Eye (tissue), 1 donor: ENCODE measurements at places on chromosomes 11 and 22.

DNA sequence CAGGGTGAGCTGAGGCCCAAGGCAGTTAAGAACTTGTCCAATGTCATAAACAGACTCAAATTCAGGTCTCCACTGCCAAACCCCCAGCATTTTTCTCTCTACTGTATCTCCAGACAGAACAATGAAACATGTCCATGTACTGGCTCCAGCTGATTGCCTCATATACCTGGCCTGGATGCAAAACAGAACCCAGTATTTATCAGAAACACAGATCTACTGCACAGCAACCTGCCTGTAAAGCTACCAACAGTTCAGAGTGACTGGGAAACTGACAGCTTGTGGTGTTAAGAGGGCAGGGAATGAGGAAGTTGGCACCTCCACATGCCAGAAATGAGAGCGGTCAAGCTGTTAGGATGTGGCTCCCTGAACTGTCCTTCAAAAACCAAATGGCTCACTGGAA is 41.6 kb downstream of the C11orf71 start:
- no peak for DNase-seq

DNA sequence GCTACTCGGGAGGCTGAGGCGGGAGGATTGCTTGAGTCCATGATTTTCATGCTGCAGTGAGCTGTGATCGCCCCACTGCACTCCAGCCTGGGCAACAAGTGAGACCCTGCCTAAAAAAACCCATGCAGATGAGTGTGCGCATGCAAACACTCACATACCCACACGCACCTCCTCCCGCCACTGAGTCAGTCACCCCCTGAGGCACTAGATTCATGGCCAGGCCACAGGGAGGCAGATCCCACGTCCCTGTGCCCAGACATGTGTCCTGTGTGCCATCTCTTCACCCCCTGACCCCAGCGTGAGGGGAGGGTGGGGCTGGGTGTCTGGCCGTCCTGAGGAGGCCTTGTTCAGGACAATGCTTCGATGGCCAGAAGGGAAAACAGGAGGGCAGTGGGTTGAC is 15.5 kb downstream of the RELT start:
- DNase-seq, result no peak

DNA sequence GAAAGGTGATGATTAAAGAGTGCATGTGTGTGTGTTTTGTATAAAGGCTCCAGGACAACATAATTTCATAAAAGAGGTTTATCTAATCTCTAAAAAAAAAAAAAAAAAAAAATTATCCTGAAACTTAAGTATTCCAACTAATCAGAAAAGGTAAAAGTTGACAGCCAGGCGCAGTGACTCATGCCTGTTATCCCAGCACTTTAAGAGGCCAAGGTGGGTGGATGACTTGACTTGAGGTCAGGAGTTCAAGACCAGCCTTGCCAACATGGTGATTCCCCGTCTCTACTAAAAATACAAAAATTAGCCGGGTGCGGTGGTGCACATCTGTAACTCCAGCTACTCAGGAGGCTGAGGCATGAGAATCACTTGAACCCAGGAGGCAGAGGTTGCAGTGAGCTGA is 632.7 kb upstream of the CHORDC1 start:
- no peak for DNase-seq

DNA sequence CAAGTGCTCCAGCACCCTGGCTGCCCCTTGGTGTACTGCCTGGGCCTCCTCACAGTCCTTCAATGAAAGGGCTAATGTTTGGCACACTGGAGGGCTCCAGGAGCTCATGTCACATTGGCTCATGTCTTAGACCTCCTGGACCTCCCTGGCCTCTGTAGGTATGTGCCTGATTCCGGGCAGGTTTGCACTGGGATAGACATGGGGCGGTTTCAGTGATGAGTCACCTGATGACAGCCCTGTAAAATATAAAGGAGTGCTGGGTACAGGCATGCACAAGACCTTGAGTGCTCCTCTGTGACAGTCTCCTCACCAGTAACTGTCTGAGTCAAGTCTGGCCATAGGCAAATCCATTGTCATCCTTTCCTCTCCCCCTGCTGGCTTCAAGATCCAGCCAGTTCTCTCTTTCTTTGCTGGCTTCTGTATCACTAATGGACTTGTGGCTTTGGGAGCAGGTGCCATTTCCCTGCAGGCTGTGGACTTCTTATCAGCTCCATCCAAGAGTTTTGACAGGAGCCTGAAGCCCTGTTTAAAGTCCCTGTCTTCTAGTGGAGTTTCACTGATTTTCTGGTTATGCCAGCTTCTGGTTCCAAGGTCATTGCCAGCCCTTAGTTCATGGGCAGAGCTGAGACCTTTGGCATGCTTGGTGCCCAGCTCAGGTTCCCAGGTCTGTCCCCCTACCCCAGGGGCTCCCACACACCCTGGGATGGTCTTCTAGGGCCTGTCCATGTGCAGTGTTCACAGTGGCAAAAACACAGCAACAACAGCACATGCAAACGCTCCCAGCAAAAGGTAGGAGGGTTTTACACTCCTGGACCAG is 22.7 kb upstream of the P2RY2 start:
- no peak for DNase-seq

GRCh38 chr11:103729617-103730016 is 306.8 kb upstream of the DDI1 start:
- DNase-seq, result no peak

GRCh38 chr11:110951037-110951949 is 239.1 kb upstream of the ARHGAP20 start:
- peak; percentile 35 for DNase-seq

DNA sequence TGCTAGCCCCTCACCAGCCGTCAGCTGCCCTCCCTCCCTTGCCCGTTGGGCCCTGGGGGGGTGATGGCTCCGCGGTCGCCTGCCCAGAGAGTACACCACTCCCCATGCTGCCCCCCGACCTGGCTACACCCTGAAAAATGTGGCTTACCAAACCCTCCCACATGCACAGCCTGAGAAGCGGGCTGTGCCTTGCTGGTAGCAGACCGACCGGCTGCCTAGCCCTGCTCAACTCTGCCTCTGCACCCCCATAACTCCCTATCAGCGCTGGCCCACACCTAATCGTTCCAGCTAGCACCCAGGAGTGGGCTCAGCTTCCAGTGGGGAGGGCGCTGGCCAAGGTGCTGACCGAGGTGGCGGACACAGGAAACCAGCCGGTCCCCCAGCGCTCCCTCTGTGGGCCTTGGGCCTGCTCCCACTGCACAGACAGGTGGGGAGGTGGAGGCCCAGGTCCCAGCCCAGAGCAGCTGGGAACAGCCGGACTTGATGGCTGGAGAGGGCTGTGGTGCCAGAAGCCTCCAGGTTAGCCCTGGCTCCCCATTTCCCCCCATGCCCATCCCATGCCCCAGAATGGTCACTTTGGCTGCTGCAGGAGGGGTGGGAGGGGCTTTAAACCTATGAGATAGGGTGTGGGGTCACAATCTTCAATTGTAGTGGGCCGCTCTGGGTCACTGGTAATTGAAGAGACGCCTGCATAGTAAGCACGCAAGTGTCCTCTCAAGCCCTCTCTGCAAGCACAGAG is 32.1 kb upstream of the PRODH start:
- DNase-seq, result peak; percentile 72

GRCh38 chr11:15027011-15027410 is 46.4 kb upstream of the CALCB start:
- DNase-seq, result no peak
